ENCODE measurements at places on chromosomes 12 and 14.

DNA sequence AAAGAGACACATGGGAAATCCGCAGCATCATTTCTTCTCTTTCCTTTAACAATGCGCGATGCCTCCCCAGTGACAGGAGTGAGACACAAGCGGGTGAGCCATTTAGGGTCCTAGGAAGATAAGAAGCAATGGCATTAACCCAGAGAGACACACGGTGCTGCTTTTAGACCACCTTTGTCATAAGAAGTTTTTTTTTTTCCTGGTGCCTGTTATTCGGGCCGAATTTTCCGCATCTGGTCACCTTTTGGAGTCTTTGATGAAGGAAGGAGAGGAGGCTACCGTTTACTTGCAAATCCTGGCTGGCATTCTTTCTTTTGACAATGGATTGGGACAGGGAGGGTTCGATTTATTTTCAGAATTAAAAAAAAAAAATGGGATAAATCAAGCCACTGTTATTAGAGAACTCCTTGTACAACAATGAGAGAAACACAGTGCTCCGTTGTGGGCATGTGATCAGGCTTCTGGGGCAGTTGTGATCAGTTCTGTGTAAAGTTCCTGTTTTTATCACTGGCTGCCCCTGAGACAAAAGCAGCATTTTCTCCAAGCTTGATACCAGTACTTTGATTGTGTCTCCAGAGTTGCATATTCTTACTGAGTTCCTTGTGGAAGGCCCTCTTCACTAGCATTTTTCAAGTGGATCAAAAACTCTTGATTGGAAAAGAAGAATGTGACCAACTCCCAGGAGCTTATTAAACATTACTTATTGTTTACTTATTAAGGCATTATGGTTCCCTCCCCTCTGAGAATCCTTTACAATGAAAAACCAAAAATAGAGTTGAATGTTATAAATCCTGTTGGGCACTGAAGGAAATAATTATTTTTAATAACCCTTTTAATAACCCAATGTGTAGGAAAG is 1.1 kb downstream of the DIP2B start:
- DNase-seq, result no peak

DNA sequence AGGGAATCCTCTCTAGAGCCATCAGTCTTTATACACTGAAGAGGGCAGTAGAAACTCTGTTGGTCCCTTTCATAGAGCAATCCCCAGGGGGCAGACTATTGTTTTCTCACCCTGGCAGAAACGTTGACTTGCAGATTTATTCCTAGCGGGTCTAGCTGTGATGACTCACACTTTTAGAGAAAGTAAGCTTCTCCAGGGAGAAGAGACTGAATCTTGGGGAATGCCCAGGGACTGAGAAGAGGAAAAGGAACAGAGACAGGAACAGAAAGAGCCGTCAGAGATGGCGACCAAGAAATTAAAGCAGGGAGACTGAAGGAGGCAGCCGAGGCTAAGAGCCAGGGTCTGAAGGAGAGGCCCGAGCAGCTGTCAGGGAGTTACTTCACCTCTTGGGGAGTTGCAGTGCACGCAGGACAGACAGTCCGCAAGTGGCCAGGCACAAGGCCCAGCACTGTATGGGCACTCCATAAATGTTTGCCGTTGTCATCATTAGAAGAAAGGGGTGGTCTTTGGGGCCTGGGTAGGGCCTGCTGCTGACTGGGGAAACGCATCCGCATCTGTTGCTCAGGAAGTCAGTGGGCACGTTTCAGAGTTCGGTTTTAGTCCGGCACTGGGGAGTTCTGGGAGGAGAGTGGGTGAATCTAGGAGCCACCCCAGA is 13.0 kb downstream of the PLEKHG6 start:
- DNase-seq, result peak; percentile 97

GRCh38 chr12:111102102-111102739 is 181.8 kb upstream of the MYL2 start:
- DNase-seq, result no peak

DNA sequence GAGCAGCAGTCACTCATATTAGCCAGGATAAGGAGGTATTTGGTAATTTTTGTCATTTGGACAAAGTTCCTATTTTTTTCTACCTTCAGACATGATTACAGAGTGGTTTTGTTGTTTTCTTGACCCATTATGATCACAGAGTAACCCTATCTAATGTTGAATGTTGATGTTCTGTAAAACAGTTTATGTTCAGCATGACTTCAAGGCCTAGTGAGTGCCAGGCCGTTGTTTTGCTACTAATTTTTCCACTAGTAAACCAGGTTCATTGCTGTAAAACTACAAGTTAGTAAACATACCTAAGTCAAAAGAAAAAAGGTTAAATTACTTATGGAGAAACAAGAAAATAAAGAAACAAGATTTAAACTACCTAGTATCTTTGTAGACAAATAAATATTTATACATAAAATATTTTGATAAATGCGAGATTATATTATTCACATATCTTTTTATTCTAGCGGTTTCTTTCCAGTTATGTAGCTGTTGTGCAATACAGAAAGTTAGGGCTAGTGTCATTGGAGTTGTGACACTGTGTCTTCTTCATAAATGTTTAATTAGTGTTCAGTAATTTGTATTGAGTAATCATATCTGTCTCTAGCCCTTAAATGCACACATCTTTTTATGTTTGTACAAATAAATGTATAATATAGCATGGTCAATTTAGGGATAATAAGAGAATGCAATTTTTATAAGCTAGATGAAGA is 16.5 kb downstream of the ETNK1 start:
- no peak for DNase-seq

DNA sequence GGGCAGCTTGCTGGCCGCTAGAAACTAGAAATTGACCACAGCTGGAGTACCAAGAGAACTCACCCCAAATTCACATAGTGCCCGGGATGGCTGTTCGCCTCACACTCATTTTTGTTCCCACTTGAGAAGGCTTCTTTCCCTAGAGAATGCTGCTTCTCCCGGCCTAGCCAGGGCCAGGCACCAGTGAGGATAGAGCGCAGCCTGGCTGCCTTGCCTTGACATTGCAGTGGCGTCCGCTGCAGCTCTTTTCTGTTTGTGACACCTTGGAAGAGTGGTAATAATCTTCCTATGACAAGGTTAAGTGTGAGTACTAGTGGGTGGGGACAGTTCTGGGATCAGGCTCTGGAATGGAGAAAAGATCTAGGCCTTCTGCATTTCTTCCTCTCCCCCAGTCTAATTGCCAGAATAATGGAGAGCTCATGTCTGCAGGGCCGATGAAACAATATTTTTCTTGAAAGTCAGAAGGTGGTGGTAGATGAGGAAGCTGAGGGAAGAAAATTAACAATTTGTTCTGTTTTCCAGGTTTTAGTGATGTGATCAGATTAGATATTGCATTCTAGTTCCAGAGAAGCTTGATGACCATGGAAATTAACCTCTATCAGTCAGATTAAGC is 3.7 kb downstream of the TMEM253 start:
- DNase-seq, result peak; percentile 81

- no peak for DNase-seq
Measured at GRCh38 chr12:61452076-61452475, 808.1 kb upstream of the USP15 start.

GRCh38 chr14:85867450-85867849 is 337.5 kb downstream of the FLRT2 start:
- DNase-seq, result no peak

GRCh38 chr12:69243099-69244084 is 4.0 kb downstream of the CPSF6 start:
- no peak for DNase-seq

GRCh38 chr14:87635442-87635841 is 357.5 kb downstream of the GALC start:
- no peak for DNase-seq

GRCh38 chr14:66483322-66483721 is 2.8 kb upstream of the CCDC196 start:
- DNase-seq, result no peak

Data from fibroblast of skin of right biceps (primary cell).